ENCODE measurements at places on chromosomes 6 and 20.
A peak's percentile ranks its signal among the peaks of the same experiment; 100 is the strongest.

DNA sequence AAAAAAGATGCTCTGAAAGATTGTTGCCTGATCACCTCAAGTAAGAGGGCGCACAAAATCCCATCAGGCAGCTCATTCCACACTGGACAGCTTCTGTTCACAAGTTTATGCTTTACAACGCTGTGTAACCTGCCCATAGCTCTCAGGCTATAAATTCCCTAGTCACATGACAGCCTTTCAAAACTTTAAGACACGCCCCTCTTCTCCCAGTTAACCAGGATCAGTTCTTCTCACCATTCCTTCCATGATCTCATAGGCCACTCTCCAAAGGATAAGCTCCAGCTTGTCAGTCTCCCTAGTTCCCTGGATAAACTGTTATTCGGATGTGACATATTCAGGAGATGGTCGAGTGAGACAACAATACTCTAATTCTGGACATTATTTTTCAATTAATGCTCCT lies 15.0 kb downstream of the ADNP start:
- no peak for DNase-seq

DNA sequence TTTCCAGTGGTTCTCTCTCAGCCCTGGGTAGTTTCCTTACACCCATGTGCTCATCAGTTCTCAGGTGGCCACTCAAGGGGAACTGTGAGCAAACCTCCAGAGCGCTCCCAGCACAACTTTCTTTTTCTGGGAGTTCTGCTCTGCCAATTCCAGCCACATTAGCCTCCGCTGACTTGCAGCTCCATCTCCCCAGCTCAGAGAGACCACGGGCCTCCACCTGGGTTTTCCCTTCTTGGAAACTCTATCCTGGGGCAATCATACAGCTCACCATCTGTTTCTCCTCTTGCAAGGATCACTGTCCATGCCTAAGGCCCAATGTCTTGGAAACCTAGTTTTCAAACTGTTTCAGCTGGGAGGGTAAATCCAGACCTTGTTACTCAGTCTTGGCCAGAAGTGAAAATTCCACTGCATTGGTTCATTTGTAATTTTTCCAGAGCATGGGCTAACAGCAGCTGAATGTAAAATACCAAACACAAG lies 129.9 kb downstream of the EYA2 start:
- no peak for DNase-seq

DNA sequence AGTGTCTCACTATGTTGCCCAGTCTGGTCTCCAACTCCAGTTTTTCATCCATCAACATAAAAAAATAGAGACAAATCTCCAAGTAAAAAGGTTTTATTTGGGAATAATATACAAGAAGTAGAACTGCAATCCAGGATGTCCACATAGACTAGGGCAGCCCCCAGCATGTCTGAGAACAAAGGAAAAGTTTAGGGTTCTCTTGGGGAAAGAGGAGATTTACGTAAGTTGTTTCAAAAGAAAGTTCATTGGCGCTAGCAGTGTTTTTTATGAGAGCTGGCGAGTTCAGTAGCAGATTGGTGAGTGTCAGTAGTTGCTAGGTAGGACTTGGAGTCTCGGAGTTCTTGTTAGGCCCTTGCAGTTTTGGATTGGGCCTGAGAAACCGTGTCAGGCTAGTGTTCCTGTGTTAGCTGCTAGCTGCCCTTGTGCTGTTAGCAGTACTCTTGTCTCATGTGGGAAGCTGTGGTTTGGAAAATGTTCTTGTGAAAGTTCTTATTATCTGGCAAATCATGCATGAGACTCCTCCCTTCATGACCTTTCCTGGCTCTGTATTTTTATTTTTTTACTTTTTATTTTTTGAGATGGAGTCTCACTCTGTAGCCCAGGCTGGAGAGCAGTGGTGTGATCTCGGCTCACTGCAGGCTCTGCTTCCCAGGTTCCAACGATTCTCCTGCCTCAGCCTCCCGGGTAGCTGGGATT lies 24.7 kb downstream of the TTLL9 start:
- no peak for DNase-seq

GRCh38 chr6:98992535-98992934 lies 44.8 kb upstream of the FBXL4 start:
- no peak for DNase-seq

DNA sequence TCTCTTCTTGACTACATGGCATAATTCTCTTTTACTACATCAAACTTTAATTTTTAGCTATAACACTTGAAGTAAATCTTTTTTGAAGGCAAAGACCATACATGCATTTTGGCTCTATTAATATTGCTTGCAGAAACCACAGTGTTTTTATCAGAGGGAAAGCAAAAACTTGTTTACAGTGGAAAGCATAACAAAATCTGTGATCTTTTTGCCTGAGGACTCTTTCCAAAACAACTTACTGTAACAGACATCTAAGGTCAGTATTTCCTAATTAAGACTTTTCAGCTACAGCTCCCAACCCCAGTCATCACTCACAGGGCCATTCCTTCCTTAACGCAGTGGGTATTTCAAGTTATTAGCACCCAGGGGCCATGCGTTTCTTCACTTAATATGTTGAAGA lies 274.7 kb downstream of the CDKAL1 start:
- DNase-seq: no peak

DNA sequence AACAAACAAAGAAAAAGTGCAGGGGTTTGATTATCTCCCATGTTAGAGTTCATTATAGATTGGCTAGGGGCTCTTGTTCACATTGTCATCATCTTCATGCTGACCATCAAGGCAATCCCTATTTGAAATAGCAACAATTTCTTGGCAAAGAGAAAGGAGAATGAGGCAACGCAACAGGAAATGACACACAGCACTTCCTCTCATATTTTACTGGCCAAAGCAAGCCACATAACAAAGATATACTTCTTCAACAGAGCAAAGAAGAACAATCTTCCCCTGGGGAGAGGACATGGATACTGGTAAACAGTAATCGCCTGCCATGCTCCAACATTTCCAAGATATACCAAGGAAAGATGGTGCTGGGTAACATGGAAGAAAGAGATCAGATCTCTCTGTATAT lies 29.8 kb downstream of the EPM2A start:
- no peak for DNase-seq

DNA sequence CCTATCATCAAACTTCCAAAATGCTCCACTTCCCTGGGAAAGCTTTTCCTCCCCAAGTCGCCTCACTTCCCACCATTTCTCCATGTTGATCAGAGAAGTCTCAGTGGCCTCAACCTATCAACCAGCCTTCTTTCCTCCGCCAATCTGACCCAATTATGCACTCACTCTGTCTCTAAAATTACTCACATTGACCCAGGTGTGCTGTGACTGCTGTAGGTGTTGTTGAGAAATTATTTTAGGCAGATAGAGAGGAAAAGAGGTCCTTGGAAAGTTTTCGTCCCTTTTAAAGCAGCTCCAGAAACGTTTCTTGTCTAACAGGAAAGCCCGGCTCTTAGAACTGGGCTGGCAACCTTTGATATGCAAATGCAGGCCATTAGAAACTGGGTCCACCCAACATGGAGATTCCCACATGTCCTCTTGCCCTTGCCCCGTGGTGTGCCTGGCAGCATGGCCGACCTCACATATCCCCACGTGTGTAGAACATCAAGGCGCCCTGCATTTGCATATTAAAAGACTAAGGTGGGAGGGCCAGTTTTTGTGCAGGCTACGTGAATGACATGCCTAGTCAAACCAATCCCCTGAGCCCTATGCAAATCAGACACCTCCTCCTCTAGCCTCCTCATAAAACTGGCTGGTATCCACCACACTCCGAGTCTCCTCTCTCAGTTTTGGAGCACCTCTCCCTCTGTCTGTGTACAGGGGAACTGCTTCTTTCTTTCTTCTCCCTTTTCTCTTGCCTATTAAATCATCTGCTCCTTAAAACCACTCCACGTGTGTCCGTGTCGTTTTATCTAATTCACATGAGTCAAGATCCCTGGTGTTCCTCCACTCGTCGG lies 12.9 kb downstream of the IPCEF1 start:
- no peak for DNase-seq

DNA sequence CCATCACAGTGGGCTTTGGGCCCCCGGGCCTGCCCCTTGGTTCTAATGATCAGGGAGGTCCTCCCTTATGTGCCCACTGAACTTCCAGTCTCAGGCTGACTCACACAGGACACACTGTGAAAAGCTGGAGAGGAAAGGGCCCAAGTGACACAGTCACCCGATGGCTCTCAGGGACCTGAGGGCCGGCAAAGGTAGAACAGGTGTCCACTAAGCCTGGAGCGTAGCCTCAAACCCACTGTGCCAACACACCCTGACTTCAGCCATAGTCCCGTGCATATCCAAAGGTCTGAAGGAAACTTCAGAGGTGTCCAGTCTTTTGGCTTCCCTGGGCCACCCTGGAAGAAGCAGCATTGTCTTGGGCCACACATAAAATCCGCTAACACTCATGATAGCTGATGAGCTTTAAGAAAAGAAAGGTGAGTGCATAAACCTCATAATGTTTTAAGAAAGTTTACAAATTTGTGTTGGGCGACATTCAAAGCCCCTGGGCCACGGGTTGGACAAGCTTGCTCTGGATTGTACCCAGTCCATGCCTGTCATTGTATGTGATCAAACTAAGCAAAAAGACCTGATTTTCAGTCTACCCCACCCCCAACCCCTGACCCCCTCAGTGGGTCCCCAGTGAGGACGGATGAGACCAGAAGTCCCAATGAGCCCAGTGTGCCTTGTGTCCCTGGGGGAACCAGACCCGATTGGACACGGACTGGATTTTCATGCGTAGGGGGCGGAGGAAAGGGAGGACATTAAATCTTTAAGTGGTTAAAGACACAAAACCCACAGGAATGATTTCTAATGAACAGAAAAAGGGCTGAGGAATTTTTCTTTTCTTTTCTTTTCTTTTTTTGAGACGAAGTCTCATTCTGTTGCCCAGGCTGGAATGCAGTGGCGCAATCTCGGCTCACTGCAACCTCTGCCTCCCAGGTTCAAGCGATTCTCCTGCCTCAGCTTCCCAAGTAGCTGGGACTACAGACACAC lies 6.1 kb downstream of the RAMACL start:
- DNase-seq: no peak

- DNase-seq: no peak
Observed at GRCh38 chr6:129041563-129041962, 158.6 kb downstream of the LAMA2 start.

GRCh38 chr6:96856856-96857255 lies 19.6 kb upstream of the GPR63 start:
- DNase-seq: no peak

GRCh38 chr6:161074496-161075121 lies 83.0 kb downstream of the MAP3K4 start:
- no peak for DNase-seq

- DNase-seq: no peak
Observed at GRCh38 chr6:150494241-150494640, 105.4 kb upstream of the PLEKHG1 start.

GRCh38 chr20:4726710-4727397 lies 5.1 kb downstream of the PRND start:
- DNase-seq: peak; percentile 59

DNA sequence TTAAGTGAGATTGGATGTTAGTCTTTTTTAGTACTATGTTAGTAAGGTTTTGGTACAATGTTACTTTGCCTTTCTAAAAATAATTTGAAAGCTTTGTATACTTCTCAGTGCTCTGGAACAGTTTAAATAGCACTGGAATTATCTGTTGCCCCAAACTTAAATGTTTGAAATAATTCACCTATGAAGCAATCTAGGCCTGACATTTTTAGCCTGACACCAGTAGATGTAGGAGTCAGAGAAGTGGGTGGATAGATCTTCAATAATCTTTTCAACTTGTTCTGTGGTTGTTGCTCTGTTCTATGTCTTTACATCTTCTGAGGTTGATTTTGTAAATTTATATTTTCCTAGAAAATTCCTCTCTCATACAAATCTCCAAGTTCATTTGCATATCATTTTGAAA lies 103.1 kb upstream of the ADGRF1 start:
- no peak for DNase-seq

DNA sequence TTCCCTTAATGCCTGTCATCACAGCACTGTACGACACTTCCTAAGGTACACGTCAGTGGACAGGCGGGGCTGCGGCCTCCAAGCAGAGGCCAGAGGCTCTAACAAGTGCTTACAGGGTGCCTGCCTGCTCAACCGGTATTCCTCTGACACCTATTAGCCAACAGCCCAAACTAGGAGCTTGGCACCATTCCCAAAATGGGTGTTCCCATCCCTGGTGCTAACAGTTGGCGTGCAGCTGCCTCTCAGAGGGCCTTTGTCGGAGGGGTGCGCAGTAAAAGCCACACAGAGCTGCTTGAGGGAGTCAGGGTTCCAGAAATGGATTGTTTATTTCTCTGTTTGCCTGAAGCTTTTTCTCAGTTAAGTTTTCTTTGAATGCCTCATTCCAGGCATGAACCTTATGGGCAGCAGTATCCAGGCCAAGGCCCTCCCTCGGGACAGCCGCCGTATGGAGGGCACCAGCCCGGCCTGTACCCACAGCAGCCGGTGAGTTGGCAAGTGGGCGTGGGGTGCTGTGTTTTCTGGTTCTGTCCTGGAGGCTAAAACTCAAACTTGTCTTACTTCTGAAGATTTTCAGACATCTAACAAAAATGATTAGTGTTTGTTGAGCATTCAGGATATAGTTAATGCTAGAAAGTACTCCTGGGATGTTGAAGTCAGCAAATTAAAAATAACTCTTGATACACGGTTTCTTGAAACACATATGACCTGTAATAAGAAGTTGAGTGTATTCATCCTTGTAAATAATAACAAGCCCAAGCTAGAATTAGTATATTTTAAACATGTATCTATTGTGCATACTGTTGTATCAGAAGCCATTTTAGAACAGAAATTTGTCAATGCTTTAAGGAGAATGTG lies 124.7 kb downstream of the TMEM242 start:
- DNase-seq: no peak

DNA sequence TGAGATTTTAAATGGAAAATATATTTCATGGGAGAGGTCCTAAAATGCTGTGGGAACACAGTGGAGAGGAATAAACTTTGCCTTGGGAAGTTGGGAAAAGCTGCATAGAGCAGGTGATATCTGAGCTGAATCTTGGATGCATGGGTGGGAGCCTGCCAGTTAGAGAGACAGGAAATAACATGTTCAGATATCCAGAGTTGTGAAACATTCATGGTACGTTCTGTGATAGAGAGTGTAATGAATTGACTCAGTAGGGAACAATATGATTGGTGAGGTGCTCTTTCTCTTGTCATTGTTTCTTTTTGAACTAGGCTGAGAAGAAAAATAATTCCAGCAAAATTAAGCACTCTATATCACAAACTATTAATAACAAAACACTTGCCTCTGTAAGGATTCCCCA lies 72.8 kb downstream of the RPS12 start:
- DNase-seq: no peak

DNA sequence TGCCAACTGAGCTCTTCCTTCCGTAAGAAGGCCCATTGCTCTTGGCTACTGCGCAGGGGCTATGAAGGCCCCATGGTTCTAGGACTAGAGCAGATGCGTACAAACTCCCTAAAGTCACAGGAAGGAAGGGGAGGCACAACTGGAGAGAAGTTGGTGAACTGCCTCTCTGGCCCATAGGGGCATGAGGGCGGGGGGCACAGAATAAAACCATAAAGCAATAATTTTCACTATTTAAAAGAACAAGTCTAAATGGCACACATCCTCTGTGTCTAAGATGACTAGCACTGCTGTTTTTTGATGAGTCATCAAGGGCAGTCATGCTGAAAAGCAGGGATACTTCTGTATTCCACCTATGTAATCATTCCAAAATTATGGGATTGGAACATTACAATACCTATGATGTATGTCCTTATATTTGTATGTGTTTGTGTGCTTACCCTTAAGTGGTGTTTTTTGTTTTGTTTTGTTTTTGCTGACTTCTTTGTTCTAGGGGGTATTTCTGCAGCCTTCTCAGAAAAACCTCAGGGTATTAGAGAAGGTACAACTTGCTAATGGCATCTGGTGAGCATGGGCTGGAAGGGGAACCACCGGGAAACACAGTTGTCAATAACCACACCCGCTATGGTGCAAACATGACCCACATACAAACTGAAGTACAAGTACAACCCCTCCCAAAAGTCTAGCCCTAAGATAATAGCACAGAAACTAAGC lies 36.9 kb downstream of the B4GALT5 start:
- peak; percentile 59 for DNase-seq

Data from central memory CD4-positive, alpha-beta T cell (primary cell).